T-helper 1 cell (primary cell): ENCODE measurements at places on chromosomes 3 and 15.

- DNase-seq, result no peak
Observed at GRCh38 chr3:60453326-60453725, 797.9 kb downstream of the FHIT start.

- DNase-seq, result no peak
Observed at GRCh38 chr3:38235466-38235865, 30.1 kb upstream of the SLC22A13 start.

GRCh38 chr15:38128341-38128781 lies 124.3 kb upstream of the SPRED1 start:
- DNase-seq, result no peak

GRCh38 chr3:61657689-61658088 lies 96.3 kb downstream of the PTPRG start:
- no peak for DNase-seq

DNA sequence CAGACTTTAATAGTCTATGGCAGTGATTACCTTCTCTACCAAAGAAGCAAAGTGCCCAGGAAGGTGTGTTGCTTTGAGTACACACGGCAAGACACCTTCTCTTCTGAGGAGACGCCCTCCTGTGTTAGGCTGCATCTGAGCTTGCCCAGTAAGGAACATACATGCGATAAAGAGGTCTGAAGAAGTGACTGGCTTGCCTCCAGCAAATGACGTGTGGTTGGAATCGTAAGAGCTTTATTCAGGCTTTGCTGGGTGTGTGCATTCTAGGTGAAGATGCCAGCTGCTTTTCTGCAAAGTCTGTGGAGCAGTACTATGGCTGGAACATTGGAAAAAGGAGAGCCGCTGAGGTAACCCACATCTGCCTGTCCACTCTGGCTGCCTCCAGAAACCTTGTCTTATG lies 22.4 kb downstream of the MAP6D1 start:
- DNase-seq, result no peak

- no peak for DNase-seq
Observed at GRCh38 chr15:40461958-40462357, 8.8 kb upstream of the CHST14 start.

GRCh38 chr3:153305189-153305588 lies 143.2 kb downstream of the RAP2B start:
- DNase-seq, result no peak

DNA sequence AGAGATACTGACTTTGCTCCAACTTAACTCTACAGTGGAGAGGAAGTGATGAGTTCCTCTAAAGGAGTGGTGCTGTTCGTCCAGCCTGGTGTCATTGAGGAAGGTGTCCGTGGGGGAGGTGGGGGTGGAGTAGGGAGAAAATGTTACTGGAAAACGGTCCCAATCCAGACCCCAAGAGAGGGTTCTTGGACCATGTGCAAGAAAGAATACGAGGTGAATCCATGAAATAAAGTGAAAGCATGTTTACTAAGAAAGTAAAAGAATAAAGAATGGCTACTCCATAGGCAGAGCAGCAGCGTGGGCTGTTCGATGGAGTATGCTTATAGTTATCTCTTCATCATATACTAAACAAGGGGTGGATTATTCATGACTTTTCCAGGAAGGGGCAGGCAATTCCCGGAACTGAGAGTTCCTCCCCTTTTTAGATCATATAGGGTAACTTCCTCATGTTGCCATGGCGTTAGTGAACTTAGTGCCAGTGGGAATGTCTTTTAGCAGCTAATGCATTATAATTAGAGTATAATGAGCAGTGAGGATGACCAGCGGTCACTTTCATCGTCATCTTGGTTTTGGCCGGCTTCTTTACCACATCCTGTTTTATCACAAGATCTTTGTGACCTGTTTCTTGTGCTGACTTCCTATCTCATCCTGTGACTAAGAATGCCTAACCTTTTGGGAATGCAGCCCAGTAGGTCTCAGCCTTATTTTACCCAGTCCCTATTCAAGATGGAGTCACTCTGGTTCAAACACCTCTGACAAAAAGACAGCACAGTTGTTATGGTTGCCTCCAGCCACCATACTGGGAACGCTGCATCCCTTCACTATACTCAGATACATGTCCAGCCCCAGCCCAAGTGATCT lies 38.6 kb downstream of the CLEC3B start:
- no peak for DNase-seq

DNA sequence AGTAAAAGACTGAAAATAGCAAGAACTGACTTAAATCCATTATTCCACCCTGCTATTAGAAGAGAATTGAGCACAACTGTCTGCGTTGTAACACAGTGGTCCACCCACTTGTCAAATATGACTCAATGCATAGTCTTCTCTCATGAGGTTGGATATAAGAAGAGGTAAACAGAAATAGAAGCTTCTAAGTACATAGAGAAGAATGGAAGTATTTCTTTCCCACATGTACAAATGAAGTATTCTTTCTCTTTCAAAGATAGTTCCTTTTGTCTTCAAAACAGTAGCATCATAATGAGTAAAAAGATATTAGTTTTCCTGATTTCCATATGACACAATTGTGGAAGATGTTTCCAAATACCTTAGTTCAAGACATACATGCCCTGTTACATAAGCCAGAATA lies 348.6 kb upstream of the CCDC54 start:
- DNase-seq, result no peak

DNA sequence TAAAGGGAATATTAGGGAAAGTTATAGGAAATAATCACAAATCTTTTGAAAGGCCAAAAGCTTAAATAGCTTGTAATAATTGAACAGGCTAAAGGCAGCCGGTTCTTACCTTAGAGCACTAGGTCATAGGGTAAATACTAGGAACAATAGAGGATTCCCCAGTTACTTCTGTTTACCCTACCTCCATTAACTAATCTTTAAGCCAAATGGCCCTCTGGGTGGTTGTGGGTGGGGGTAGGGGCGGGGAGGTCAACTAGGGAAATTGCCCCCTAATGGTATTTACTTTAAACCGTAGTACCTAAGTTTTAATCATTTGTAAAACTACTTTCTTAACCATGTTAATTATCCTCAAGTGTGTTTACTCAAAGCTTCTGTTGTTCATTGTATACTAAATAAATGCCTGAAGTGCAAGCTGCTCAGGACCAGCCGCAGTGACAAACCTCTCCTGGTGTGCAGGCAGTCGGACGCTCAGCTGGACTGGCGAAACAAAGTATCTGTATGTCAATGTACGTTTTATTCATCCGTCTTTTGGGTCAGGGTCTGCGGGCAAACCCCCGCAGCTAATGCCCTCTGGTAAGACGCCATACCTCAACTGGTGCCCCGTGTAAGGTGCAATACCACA lies 18.9 kb downstream of the MAGEL2 start:
- DNase-seq, result no peak

DNA sequence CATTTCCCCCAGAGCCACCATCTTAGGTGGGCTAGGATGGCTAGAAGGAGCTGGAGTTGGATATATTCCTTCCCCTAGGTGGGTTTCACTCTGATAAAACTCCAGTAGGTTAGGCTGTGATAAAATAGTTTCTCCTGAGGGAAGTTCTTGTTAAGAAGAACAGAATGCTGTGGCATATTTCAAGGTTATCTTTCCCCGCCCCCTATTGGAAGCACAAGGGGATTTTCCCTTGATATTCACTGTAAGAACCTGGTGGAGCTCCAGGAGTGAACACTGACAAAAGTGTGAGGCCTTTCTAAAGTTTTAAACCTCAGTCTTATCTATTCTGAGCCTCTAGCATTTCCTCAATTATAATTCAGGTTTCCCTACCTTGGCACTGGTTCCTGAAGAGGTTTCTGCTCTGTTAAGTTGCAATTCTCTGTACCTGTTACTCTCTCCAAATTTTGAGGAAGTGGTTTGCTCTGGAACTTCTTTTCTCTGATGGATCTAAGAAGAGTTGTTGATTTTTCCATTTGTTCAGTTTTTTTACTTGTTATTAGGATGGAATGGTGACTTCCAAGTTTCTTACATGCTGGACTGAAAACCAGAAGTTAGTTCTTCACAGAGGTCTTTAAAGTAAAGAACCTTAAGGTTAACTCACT lies 113.5 kb downstream of the GMPS start:
- no peak for DNase-seq

DNA sequence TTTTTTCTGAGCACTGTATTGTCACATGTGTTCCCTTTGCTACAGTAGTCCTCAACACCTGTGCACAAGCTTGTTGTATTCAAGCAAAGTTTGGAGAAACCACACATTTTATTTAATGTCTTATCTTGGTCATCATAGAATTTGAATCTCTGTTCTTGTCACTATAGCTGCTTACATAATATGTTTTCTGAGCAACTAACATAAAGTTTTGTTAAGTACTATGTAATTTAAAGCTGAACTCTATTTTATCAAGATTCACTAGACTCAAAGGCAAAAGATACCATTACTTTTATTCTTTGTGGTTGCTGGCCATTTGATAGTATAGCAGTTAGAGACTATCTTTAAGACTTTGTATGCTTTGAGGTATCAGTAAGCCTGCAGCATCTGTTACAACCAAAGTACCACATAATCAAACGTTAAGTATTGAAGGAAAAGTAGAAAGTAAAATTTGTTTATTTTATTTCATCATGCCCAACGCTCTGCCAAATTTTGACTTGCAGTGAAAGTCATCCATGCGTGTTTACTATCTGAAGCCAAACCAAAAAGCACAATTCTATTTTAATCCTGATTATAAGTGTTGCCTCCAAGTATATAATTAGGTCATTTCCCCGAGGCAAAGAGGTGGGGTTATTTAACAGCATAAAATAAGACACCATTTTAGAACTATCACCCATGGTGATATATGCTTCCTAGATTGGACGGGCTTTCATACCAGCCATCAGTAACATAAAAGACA lies 10.3 kb upstream of the ABHD10 start:
- no peak for DNase-seq

DNA sequence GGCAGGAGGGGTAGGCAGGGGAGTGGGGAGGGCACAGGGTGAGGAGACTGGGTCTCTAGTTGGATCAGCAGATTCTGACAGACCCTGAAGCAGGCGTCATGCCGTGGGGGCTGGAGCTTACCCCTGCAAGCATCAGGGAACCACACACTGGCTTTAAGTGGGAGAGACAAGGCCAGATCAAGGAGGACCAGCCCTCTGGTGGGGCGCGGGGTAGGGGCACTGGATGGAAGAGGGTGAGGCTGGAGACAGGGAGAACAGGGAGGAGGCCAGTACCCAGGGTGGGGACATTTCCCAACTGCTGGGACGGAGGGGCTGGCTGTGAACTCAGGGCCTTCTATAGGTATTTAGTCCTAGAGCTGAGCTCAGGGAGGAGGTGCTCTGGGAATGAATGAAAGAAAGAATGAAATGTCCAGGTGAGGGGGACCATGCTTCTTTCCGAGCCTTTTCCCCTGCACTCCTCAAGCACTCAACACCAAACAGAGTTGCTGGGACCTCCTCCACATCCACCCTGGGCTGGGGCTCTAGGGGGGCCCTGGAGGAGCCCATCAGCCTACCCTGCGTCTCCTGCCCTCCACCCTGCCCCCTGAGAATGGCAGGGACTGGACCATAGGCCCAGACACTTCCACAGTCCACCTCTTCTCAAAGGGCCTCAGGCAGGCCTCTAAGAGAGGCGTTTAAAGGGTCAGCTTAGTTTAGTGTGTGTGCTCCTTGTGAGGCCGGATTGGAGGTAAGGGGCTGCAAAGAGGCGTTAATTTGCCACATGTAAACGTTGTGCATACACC lies 49.0 kb upstream of the FGD5 start:
- no peak for DNase-seq

DNA sequence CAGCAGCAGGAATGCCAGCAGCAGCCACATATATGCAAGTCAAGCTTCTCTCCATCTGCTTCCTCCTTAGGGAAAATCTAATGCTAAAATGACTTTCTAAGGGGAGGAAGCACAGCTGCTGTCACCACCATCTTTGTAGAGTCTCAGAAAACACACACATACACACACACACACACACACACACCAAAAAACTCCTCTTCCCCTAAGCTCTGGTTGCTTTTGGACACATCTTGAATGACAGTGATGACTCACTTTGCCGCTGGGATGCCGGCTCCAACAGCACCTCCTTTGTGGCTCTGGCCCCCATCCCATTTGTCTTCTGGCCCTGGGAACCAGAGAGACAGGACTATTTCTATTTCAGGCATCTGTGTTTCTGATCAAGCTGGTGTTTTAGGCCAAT lies 124.8 kb upstream of the GOLIM4 start:
- DNase-seq, result no peak

DNA sequence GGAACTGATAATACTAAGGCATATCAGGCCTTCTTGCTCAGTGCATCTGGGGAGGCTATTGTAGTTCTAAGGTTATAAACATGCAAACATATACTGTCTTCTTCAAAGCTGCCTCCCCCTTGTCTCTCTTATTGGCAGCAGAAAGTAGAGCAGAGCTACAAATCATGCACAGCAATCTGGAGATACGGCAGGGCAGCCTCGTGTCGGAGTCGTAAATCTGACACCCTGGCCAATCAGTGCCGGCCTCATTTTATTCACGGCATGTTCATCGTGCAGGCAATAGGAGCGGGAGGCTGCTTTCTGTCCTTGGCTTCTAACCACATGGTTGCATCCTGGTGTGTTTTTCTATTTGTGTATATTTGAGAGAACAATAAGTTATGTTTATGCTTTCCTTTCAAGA lies 300.2 kb upstream of the CNTN6 start:
- DNase-seq, result no peak

DNA sequence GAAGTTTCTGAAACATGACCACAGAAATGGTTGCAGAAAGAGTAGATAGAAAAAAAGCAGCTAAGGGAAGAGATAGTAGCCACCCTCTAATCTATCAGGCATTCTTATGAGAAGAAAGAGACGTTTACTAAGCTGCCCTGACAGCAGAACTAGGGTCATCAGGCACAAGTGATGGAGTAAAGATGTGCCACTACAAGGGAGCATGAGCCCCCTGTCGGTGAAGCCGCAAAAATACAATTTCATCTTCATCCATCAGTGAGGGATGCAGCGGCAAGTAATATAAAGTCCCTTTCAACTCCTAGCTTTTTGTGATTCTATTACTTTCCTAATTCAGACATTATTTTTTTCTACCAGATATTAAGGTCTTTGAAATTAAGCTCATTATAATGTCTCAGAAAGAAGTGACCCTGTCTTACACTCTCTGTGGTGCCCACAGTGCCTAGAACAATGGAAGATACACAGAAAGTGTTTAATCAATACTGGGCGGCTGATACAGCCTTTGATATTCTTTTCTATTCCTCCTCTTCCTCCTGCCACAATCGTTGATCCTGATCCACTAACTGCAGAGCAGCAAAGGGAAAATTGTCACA lies 651.6 kb downstream of the NTRK3 start:
- DNase-seq, result no peak

- no peak for DNase-seq
Observed at GRCh38 chr3:16570113-16570512, 35.1 kb downstream of the DAZL start.

DNA sequence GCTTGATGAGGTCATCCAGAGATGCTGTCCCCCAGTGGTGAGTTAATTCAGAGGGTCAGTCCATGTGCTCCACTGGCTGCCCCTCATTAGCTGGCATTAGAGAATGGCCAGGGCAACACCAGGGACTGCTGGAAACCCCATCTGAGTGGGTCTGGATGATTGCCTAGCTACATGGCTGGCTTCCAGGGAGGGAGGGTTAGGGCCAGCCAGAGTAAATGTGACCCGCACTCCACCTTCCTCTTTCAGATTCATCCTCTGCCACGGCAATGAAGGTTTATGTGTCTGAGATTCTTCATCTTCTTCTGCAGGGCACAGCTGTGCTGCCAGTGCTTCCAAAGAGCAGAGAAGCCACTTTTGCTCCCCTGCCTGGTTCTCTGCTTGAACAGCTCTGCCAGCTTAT lies 391.9 kb downstream of the OCA2 start:
- DNase-seq, result no peak
